CD4-positive, alpha-beta T cell treated with Interleukin-4 for 4 hours (primary cell): ENCODE measurements at places on chromosomes 16 and 17.

GRCh38 chr17:61863801-61864126, 436 bp upstream of the BRIP1 start:
- DNase-seq = no peak

DNA sequence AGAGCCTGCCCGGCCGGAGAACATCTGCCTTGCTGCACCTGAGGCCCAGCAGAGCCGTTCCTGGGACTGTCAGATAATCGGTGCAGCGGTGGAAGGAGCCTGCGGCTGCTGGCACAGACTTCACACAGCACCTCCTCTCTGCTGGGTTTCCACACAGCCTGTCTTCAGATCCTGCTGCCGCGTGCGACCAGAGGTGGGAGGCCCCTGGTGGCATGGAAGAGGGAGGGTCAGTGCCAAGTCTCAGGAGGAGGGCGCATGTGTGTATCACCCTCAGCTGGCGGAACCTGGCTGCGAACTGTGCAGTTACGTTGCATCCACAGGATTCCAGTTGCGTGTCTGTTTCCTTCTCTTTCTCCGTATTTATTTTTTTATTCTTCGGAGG, 3.3 kb downstream of the CDK5R1 start:
- DNase-seq = peak; percentile 15

DNA sequence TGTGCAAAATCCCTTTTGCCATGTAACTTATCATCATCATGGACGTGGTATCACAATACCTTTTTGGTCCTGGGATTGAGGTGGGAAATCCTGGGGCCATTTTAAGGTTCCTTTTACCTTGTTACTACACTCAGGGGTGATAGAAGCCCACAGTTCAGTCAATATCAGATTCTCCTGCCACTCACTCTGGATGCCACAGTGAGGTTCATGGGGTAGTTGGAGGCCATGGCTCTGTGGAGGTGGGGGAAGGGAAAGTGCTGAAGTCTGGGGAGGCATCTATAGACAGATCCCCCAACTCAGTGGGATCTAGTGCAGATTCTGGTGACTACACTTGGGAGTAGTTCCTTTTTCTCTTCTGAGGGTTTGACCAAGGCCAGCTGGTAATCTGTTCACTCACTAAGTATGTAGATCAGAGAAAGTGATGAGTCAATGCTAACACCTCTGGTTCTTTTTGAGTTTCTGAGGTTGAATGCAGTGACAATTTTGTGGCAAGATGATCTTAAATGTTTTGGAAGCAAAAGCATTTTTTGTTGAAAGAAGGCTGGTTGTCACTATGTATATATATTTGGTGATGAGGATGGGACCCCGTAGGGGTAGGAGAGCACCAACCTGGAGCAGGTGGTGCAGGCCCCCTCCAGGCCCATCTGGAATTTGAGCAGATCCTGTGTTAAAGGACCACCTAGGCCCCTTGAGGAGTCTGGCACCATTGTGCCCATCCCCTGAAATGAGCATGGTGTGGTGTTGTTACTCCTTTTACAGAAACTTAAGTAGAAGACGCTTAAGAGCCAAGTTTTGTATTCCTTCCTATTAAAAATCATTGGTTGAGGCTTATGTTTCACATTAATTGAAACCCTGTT, 18.8 kb upstream of the IRF8 start:
- DNase-seq = no peak

DNA sequence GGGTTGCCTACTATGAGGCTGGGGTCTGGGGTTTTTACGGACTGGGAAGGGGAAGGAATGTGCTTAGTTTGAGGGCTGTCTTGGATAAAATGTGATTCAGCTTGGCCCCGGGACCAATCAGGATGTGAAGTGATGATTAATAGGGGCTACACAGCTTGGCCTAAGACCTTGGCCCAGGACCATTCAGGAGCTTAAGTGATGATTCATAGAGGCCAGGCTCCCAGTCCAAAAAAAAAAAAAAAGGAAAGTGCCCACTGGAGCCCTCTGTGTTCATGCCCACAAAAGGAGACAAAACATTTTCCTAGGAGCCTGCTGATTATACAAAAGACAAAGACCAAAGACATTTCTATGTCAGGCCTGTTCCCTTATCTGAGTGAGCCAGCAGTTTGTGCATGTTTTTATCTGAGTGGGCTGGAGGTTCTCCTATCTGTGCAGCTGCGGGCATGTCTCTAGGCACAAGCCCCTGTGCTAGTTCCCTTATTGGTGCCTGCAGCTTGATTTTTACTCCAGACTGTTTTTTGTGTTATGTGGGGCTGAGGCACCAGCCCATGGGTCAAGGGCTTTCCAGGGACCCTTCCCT, 898.2 kb upstream of the GOT2 start:
- DNase-seq = no peak

DNA sequence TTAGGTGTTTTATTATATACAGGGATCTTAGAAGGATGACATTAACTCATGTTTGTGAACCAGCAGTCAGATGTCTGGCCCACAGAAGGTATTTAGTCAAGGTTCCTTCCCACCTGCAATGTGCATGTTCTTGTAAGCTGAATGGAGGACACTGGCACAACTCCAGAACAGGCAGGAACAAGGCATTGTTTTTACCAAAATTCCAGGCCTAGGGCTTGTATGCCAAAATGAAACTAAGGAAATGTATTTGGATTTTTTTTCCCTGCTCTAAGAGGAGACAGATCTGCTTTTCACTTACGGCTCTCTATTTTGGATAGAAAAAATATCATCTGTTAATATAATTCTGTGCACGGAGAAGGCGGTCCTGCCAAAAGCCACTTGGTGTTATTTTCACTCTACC, 312.5 kb downstream of the GRIN2A start:
- no peak for DNase-seq

DNA sequence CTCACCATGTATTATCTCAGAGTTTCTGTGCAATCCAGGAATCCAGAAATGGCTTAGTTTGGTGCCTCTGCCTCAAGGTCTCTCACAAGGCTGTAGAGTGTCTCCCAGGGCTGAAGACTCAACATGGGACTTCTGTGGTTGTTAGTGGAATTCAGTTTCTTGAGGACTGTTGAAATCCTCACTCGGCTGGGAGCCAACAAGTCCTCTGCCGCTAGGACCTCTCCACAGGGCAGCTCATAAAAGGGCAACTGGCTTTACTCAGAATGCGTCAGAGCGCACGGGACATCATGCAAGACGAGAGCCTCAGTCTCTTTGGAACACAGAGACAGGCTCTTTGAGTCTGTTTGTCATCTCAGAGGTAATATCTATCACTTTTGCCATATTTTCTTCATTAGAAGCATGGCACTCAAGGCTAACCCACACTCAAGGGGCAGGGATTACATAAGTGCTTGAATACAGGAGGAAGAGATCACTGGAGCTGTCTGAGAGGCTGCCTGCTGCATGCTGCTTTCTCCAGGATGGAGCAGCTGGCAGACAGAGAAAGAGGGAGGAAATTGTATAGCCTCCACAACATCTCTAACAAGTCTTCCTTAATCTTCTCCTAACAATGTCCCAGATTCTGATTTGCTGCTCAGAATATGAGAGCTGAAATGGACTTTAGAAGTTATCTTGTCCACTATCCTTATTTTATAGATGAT, 97.5 kb upstream of the ASIC2 start:
- DNase-seq = no peak

GRCh38 chr17:82590881-82591539, 57.2 kb downstream of the WDR45B start:
- DNase-seq = no peak

DNA sequence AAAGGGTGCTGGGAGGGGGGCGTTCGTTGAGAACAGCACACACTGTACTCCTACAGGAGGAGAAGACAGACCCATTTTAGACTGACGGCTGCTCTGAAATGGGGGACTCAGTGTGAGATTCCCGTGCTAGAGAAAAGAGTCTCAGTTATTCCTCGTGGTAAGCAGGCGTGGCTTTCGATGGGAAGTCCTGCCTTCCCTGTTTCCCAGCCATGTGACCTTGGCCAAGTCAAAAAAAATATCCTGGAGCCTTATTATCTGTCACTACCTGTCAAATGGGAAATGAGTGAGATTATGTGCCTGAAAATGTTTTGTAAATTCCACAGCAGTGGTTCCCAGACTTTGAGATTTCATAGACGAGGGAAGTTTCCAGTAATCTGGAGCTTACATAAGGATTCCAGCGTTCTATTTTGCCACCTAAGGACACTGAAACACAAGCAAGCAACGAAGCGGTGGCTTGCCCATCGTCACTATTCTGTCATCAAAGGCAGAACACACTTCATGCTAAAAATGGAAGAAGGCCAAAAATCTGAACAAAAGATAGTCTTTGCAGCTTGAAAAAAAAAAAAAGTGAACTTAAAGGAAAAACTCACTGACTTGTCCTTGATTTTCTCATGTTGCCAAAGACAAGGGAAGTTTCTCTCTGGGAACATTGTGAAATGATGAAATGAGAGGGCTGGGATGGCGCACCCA, 253.4 kb upstream of the RPL38 start:
- no peak for DNase-seq

- DNase-seq = no peak
These were observed 14.1 kb upstream of the LCMT1 start for GRCh38 chr16:25097276-25097975.

- DNase-seq = peak; percentile 64
These were observed 1.5 kb downstream of the FBRS start for GRCh38 chr16:30659507-30660423.

DNA sequence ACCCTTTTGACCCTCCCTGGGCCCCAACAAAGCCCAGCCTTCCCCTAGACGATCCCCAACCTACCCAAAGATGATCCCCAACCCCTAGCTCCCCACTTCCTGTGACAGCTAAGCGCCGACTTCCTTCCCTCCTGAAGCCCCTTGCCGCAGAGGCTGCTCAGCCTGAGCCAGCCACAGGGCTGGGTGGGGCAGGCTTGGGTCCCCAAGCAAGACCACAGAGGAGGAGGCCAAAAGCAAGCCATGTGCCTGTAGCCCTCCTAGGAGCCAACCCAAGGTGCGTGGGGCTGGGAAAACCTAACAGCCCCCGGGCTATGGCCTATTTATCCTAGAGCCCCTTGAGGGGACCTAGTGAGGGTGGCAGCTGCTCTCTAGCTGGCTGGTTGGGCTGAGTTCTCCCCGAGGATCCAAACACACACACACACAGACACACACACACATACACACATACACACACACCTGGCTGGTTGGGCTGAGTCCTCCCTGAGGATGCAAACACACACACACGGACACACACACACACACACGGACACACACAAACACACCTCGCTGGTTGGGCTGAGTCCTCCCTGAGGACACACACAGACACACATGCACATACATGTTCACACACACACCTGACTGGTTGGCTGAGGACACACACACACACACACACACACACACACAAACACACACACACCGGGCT, 4.8 kb downstream of the ARRB2 start:
- DNase-seq = peak; percentile 73

- no peak for DNase-seq
These were observed 76.2 kb downstream of the CCT6B start for GRCh38 chr17:34885076-34885475.

GRCh38 chr16:12319428-12320035, 343.0 kb downstream of the SNX29 start:
- DNase-seq = no peak

DNA sequence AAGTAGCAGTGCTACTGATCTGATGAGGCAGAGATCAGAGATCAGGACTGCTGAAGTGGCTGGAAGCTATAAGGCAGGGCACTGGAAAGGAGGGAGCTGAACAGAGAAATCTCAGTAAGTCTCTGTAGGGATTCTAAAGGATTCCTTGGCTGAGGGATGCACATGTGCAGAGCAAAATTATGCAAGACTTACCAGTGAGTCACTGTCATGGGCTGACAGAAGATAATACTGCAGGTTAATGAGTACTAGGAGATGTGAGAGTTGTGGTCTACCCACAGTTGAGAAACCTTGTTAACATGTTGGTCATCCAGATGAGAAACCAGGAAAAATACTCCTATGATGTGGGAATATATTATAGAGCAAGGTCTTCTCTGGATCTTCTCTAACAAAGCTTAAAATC, 378.1 kb downstream of the HAPSTR1 start:
- DNase-seq = no peak

GRCh38 chr16:62717026-62717425, 680.8 kb upstream of the CDH8 start:
- no peak for DNase-seq

DNA sequence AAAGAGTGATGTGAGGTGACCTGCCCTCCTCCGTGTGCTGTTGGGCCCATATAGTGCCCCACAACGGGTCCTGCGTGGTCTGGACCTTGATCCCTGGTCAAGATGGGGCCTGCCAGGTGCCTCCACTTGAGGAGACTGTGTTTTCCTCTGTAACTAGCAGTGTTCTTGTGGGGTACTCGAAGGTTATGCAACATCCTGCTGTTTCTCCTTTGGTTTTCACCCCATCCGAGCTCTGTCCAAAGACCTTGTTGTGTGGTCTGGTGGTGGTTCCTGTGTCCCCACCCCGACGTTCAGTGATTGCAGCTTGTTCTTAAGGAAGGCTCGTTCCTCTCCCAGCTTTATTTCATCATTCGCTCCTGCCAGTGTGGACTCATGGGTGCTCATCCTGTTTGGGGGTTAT, 38.7 kb upstream of the ZNF750 start:
- DNase-seq = no peak

GRCh38 chr16:89065458-89065822, 28.2 kb upstream of the ACSF3 start:
- DNase-seq = no peak

GRCh38 chr17:78664476-78665386, 87.5 kb upstream of the DNAH17 start:
- no peak for DNase-seq
